H54 (cell line): ENCODE measurements at places on chromosomes 5 and 9.

- DNase-seq, result no peak
Observed at GRCh38 chr9:79581388-79581787, 9.6 kb downstream of the TLE4 start.

DNA sequence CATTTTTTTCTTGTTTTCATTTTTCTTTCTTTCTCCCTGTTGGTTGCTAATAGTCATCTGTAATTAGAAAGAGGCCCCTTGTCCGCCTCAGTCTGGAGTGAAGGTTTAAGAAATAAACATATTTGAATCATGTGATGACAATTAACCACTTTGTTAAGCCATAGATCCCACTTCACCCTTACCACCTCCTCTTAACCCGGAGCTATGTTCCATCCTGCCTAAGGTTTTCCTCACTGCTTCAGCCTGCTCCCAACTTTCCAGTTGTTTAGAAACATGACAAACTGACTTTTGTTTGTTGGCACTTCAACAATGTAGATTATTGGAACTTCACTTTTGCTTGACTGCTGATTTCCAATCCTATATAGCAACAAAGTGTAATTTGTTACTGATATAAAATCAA, 37.4 kb upstream of the SSBP2 start:
- no peak for DNase-seq

GRCh38 chr5:53433026-53433425, 47.4 kb upstream of the FST start:
- no peak for DNase-seq

DNA sequence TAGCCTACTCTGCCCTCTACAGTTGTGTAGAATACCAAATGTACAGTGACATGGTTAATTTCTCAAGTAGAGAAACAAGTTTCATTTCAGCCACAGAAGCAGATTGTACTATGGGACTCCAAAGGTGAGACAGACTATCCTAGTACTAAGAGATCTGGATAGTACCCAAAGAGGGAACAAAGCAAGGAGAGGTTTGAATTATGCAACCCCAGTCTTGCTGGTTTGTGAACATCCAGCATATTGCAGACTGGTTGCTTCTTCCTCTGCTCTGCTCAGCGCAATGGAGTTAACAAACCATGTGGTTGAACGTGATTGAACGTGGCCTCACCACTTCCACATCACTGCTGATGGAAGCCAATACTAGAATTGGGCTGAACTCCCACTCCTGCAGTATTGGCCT, 43.3 kb upstream of the ALDOB start:
- DNase-seq, result no peak

DNA sequence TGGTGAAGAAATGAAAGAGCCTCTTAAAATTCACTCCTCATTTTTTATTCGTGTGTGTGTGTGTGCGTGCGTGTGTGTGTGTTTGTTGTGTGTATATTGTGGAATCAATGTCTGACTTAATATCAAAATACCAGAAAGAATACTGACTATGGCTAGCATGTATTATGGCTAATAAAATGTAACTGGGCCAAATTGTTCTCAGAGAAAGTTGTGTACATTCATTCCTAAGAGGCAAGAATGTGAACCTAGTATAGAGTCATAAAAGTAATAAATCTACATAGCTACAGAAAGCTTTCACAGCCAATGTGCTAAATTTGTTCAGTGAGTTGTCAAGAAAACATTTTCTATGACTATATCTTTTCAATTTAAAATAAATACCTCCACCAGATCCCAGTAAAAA, 211.5 kb downstream of the EBF1 start:
- no peak for DNase-seq

DNA sequence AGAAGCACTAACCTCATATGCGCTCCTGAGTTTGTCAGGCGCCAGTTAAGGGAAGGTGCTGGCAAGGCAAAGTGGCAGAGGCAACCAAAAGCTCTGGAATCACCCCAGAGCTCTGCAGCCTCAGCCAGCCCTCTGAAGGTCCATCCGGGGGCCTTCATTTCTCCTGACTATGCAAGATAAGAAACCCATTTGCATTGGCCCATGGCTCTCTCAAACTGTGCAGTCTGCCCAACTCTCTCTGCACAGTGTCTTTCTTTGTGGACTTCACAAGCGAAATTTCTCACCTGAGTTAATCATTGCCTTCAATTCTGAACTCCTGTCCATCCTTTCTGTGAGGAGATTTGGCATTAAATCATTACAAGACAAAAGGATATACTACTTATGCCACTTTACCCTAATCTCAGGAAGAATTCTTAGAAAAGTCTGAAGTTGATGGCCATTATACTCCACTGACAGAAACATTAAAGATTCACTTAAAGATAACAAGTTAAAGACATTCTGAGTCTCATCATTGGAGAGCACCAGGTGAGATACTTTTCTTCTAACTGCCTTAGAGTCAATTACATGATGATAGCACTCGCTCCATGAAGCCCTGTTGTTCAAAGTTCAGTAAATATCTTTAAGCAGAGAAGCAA, 235.6 kb downstream of the SPOCK1 start:
- no peak for DNase-seq

GRCh38 chr9:5978523-5978922, 36.9 kb downstream of the RANBP6 start:
- no peak for DNase-seq

DNA sequence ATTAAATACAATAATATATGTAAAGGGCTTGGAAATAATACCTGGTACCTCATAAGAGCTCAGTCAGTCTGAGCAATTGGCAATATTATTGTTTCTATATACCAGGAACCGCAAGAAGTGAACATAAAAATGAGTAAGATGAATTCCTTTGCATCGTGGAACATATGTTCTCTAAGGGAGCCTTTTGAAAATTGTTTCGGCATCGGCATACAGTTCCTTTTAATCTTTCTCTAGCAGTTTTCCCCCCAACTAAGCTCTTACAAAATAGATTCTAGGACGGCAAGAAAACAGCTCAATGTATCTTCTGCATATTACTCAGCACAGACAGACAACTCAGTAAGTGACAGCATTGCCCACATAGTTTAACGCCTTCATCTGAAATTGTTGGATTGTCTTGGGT, 426.6 kb upstream of the WWC1 start:
- no peak for DNase-seq

DNA sequence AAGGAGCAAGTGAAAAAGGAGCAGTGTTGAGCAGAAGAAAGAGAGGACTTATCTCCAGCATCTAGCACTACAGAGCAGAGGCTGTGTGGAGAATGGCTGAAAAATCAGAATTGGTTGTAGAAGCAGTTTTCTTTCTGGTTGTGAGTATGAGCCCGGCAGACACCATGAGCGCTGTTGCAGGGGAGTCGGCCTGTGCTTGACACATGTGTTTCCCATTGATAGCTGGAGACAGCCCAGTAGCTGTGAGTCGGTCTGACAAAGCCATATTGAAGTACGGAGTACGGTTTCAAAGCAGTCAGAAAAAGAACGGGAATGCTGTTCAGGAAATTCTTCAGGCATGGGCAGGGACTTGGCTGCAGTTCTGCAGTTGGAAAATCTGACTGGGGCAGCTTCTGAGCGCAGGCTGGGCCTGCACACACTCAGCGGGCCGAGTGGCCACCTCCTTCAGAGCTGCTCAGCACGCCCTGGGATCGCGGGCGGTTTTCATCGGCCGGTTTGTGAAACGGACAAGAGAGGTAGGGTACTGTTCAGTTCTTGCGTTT, at the start of gene SGCD:
SGCD (plus strand) TSS at position 447 of the 542 bp plus-strand sequence.
- DNase-seq, result no peak

DNA sequence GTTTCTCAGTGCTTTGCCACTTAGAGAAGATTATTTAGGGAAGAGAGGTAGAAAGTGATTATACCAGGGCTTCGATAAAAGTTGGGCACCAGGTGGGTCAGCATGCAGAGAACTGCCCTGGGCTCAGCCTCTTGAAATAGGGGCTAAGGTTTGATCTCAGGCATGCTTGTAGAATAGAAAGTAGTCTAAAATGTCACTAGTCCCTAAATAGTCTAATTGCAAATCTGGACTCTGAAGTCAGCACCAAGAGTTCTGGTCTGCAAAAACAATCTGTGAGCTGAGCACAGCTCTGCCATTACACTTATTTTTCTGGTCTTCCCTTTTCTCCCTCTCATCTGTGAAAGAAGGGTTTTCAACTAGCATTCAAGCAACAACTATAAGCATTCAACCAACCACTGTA, 248.0 kb downstream of the SMARCA2 start:
- no peak for DNase-seq

DNA sequence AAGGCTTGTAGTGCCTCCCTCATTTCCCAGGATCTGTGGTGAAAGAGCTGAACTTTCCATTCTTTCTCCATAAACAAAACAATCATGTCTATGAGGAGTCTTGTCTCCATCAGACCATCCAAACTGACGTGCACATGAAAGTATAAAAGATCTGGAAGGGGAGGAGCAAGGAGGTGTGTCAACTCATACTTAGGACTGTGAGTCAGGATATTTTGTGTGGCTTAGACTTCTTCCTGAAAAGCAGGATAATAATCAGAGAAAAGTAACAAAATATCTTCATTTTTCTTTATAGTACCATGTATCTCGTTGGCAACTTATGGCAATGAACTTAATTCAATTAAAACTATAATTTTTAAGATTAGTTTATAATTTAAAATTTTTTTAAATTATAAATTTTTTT, 96.0 kb upstream of the PRRC1 start:
- no peak for DNase-seq

DNA sequence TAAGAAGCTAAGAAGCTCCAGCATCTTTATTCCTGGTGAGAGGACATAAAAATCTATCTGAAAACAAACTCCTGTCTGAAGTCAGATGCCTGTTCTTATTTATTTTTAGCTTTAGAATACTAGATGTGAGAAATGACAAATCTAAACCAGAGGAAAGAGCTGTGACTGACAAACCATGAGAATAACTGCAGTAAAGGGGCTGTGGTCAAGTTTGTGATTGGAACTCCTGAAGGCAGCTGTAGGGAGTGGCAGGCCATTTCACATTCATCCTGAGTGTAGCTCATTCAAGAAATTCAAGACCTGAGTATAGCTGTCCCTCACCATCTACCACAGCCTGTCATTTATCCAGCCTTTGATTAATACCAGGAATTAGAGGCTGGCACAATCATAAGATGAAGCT, 718.8 kb downstream of the BRINP1 start:
- DNase-seq, result no peak

DNA sequence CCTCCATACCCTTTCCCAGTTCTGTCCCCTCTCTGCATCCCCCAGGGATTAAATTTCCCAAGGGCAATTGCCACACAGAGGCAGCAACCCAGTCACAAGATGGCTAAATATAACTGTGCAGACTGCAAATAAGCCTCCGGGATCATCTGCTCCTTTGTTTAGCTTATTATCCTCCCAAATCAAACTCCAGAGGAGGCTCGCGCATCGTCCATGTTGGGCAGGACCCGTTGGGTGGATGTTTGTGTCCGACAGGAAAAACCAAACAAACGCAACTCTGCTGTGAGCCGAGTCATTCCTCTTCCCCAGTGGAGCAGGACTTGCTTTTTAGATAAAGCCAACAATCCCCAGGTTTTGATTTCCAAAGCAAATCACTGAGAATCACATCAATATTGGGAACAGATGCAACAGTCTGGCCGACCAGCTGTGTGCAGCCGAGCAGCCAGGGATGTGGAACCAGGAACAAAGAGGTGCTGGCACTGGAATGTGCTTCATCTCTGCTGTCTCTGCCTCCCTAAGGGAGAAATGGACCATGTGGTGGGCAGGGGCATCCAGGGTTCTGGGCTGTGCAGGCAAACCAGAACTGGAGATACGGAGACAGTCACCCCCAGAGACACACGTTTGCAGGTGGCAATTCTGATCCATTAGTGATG, 89.8 kb downstream of the PTTG1 start:
- no peak for DNase-seq

- DNase-seq, result no peak
Observed at GRCh38 chr5:67827541-67827940, 388.0 kb upstream of the PIK3R1 start.

- peak; percentile 35 for DNase-seq
Observed at GRCh38 chr5:65961633-65962032, 35.3 kb downstream of the ERBIN start.

DNA sequence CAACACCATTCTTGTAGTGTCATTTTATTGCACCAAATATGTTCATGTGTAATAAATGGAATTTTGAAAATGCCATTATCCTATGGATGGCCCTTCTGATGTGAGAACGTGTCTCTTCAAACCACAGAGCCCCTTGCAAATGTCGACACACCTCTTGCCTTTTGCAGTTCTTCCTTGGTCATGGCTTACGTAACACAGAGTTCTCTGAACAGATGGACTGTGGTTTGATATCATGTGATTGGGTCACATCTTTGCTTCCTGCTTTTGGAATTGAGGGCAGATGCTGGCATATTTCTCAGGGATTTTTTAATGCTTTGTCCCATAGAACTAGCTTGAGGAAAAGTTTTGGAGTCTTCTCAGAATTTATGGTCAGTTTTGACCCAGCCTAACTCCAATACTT, 4.6 kb downstream of the TGFBR1 start:
- DNase-seq, result no peak

DNA sequence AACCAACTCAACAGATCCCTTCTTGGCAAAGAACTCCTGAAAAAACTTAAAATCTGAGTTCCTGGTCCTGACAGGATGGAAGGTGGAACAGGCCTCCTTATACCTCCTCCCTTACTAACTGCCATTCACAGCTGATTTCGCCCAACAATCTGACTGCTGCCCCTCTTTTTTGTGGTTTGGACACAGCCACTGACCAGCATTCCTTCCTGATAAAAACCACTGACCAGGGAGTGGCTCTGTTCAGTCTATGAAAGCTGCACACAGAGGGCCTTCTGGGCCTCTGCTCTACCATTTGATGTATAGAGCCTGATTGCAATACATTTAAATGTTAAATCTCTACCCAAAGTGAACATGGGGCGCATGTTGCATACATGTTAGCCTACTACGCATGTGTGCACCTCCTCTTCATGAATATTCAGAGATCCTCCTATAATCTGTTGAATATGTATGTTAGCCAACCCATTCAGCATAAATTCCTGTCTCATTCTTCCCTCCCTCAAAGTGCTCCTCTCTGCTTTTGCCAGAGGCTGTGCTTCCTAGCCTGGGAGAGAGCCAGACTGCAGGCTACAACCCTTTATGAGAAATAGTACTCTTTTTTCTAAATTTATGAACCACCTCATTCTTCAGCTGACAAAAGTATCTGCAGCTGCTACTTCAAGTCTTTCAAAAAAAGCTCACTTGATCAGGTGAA, 93.7 kb upstream of the MRPS30 start:
- DNase-seq, result no peak

GRCh38 chr5:115720888-115721287, 95.1 kb upstream of the TMED7 start:
- DNase-seq, result no peak

DNA sequence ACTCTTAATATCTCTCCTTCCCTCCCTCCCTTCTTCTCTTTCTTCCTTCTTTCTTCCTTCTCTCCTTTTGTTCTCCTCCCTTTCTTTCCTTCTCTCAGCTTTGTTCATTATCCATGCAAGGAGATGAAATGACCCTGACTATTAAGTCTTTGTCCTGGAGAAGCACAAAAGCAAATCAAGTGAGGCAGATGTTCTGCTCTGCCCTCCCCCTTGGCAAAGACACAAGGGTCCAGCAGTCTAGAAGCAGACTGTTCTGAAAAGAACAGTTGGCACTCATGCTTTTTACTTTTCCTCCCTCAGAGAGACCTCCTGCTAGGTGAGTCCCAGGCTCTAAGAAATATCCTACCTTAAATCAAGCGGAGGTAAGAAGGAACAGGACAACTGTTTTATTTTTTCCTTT, 1067.6 kb upstream of the DMAC1 start:
- DNase-seq, result no peak

GRCh38 chr9:101739311-101739710, 864 bp upstream of the GRIN3A start:
- DNase-seq, result no peak

GRCh38 chr9:12764150-12764549, 10.7 kb upstream of the LURAP1L start:
- no peak for DNase-seq

- DNase-seq, result peak; percentile 26
Observed at GRCh38 chr9:15211160-15211814, 95.7 kb downstream of the TTC39B start.
